ENCODE measurements at places on chromosomes 3 and 15.

GRCh38 chr3:38994251-38994650 is 57.5 kb downstream of the SCN11A start:
- DNase-seq, result no peak

- no peak for DNase-seq
Measured at GRCh38 chr3:66268864-66269263, 48.1 kb downstream of the SLC25A26 start.

GRCh38 chr3:55118451-55118850 is 190.6 kb upstream of the LRTM1 start:
- no peak for DNase-seq

- DNase-seq, result peak; percentile 92
Measured at GRCh38 chr15:40323239-40323952, at the start of gene INAFM2. TSS of gene INAFM2 (plus strand) at chr15:40323692. CDS start at chr15:40324056, 364 bp downstream.

- no peak for DNase-seq
Measured at GRCh38 chr3:59970376-59970775, 920.6 kb upstream of the CFAP20DC start.

- DNase-seq, result no peak
Measured at GRCh38 chr3:172262991-172263608, 185.2 kb downstream of the GHSR start.

DNA sequence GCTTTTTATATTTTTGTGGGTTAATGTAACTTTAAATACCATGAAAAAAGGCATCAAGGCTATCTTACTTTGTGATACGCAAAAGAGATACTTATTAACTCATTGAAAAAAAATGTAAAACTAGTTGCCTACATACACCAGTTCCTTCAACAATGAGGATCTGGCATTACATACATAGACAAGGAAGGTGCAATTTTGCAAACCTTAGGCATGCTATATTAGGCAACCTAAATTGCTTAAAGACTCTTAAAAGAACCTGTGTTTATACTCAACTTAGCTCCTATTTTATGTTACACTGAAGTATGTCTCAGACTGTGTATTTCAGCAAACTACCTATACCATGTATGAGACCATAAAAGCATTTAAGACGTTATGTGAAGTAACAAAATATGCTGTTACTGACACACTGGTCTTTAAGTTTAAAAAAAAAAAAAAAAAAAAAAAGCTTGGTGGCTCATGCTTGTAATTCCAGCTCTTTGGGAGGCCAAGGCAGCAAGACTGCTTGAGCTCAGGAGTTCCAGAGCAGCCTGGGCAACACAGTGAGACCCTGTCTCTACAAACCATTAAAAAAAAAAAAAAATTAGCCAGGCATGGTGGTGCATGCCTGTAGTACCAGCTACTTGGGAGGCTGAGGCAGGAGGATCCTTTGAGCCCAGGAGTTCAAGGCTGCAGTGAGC is 9.1 kb downstream of the TASOR start:
- DNase-seq, result peak; percentile 25

DNA sequence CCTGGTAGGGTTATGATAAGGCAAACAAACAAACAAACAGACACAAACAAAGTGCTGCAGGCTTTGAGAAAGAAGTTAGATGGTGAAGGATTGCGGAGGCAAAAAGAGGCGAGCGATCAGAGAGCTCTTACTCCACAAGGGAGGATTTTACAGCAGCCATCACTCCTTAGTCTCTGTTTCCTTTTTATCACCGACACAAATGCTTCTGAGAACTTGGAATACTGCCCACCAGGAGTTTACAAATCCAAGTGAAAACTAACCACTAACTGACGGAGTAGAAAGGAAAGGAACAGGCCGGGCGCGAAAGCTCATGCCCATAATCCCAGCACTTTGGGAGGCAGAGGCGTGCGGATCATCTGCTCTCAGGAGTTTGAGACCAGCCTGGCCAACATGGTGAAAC is 35.6 kb upstream of the GPR160 start:
- no peak for DNase-seq

DNA sequence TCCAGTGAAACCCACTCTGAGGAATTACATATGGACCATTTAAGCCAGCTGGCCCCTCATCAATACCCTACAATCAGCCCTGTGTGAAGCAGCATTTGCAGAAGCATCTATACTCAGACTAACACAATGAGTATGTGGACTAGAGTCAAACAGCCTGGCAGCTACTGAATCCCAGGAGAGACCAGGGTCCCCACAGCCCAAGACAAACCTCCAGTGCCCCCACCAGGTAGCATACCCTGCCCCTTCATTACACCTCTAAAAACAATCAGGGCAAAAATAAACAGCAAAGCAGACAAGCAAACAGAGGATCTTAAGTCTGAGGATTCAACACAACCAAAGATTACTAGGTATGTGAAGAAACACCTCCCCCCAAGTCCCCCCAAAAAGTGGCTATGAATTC is 157.4 kb downstream of the LEKR1 start:
- no peak for DNase-seq

GRCh38 chr3:195565716-195566115 is 18.0 kb downstream of the APOD start:
- no peak for DNase-seq

- no peak for DNase-seq
Measured at GRCh38 chr15:60762638-60763037, 283.7 kb upstream of the ICE2 start.

GRCh38 chr3:185825639-185826481 is 1.0 kb upstream of the IGF2BP2 start:
- peak; percentile 34 for DNase-seq

- no peak for DNase-seq
Measured at GRCh38 chr15:62637574-62637897, 405.0 kb upstream of the TPM1 start.

GRCh38 chr3:57889807-57890206 is 118.4 kb upstream of the FLNB start:
- peak; percentile 9 for DNase-seq

DNA sequence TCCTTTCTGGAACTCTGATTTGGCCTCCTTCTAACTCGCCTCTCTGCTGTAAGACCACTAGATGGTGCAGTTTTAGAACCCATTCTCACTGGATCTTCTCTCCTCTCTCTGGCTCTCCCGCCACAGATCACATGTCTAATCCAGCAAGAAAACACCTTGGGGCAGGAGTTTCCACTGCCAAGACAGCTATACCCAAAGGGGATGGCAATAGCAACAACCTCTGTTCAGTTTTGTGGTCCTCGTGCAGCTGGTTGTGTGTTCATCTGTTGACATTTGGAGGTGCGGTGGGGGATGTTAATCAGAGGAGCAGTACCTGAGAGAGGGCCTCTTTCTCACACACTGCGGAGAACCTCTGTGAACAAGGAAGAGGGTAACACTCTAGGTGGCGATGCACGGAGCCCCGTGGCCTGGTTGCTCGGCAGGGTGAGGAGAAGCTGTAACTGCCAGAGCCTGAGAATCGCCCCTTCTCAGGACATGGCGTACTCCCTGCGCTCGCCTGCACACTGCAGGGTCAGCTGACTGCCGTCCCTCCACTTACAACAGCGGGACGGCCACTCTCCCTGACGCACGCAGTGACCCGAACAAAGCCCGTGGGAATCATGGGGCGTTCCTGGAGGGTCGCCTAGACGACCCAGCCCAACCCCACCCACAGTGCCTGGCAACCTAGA is at the start of gene TEX55:
Gene TEX55, plus strand, starts transcription at position 666 of the 668 bp plus-strand sequence. CDS start 25 bp downstream, outside the sequence.
- DNase-seq, result peak; percentile 63

- DNase-seq, result no peak
Measured at GRCh38 chr15:31842532-31843195, 187.7 kb upstream of the CHRNA7 start.

GRCh38 chr3:146403792-146404191 is 65.6 kb downstream of the PLSCR2 start:
- no peak for DNase-seq

DNA sequence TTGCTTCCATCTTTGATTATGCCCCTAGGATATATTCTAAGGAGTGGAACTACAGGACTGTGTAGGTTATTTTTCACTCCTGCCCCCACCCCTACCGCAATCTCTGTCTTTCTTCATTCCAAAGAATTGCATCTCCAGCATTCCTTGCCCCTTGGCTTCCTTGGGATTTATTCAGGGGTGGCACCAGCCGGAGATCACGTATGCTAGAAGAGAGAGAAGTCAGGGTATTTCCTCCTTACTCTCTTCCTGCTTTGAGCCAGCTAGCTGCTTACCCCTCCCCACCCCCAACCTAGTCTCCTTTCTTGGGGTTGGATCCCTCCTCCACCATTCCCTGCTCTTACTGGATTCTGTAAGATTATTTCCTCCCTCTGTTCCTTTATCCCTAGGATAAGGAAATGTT is 35.0 kb upstream of the DENND4A start:
- no peak for DNase-seq

DNA sequence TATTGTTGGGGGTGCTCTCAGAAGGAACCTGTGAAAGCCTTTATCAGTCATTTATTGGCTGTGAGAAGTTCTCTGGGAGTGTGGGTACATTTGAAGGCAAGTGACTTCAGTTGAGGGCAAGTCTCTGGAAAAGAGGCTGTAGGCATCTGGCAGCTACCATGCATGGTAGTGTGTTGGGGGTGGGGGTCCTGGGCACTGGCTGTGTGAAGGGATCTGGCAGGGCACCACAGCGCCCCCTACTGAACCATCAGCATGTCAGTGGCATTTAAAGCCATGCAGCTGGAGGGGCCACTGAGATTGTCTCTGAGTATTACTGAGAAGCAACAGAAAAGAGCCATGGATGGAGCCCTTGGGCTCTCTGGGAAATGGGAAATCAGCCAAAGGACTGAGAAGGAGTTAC is 30.6 kb downstream of the CRTAP start:
- DNase-seq, result no peak

GRCh38 chr3:61331929-61332552 is 80.8 kb upstream of the FHIT start:
- DNase-seq, result no peak

GRCh38 chr3:117666325-117666724 is 956.7 kb downstream of the TUSC7 start:
- DNase-seq, result no peak

DNA sequence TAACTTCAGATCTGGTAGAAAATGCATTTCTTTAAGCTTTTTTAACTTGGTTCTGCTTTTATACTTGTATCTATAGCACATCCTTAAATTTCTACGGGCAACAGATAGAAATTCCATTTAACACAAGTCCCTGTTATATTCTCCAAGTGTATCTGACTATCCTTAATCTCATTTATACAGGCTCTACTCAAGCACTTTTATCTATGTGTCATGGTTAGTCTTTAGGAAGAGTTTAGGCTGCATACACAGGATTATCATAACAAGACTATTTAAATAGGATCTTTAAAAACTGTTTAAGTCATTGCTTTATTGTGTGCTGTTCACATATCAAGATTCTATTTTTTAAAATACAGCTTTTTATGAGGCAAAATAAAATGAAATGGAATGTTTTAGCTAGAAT is 52.7 kb downstream of the SETD5 start:
- DNase-seq, result no peak

DNA sequence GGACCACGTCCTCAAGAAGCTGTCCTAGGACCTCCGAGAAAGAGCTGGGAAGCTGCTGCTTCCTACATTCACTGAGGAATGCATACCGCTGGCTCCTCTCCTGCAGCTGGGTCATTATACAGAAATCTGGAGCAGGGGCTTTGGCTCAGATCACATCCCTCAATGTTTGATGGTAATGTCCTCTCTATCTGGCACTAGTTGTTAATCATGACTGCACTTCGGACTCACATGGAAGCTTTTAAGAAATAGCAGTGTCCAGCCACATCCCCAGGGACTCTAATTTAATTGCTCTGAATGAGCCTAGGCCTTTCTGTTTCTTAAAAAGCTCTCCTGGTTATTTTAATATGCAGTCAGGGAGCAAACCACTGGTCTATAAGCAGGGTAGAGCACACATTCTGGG is 25.7 kb upstream of the MYRIP start:
- DNase-seq, result peak; percentile 1

DNA sequence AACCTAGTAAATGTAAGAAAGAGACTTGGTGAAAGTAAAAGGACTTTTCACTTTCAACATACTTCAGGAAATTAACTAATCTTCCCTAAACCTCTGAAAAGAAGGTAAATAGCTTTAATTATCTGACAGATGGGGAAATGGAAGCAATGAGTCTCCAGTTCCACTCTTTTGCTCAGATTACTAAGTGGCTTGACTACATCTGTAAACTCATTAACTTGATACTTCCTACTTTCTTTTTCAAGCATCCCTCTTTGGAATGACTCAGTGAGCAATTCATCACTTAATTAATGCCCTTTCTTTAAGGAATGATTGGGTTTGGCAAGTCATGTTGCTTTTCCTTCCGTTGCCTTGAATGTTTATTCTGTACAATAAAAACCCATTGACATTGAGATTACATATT is 234.2 kb downstream of the GRM7 start:
- no peak for DNase-seq

DNA sequence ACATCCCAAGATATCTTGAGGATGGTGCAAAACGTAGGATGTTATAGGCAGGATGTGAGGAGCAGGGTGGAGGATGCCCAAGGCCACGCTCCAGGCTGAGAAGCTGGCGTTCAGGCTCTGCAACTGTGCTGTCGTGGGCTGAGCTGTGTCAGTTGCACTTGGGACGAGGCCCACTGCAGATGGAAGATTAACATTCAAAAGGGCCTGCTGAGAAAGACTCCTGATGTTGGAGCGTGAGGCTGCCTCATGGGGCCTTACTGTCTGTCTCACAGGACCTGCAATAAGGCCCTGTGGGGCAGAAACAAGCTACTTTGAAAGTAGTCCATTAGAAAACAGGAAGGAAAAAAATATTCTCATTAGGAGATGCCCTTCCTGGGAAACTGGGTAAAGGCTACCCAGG is 60.6 kb upstream of the SEC61A1 start:
- no peak for DNase-seq

DNA sequence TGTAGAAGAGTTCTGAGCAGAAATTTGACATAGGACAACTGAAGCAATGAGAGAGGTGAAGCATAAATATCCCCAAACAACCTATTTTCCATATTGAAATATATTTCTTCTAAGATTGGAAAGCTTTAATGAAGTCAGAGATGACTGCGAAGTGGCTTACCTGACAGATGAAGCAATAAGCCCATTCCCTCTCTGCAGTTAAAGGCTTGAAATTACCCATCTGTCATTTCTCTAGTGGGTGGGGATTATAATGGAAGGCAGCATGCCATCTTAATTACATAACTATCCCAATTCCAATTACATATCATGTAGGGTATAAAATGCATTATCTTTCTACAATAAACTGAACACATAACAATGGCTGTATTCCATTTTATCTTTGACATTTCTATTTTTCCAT is 1070.5 kb downstream of the SI start:
- DNase-seq, result no peak

All from AG10803 (cell line).